HFFc6 (cell line): ENCODE measurements at places on chromosomes 7 and 10. TPM values are rescaled to one million over a fixed set of nuclear protein-coding genes. Genes with fewer than 3 reads are reported as not detected.
A peak's percentile ranks its signal among the peaks of the same experiment; 100 is the strongest.

DNA sequence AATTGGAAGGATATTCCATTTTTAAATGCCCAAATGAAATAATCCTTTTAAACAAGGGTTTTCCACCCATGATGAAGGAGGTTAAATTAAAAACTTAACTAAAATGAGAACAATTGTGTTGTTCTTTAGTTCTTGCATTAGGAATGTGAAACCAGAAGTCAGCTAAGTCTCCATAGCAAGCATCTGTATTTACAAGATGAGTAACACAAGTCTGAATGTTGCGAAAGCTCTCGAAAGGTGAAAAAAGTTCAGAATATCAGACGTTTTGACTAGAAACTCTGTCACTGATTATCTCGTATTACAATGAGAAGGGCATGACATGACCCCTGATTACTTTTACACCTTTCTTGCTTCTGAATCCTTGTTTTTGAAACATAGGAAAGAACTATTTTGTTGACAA is 149.6 kb downstream of the BICC1 start:
- DNase-seq: peak; percentile 89

Gene NPSR1
- not detected in 3 replicates for total RNA-seq

GRCh38 chr10:71623098-71623985 is 96.2 kb downstream of the C10orf105 start:
- DNase-seq: peak; percentile 56

Gene PPP1R17
- total RNA-seq: not detected in 3 replicates
